ENCODE measurements at places on chromosomes 4 and X. TPM values are rescaled to one million over a fixed set of nuclear protein-coding genes. Genes with fewer than 3 reads are reported as not detected.

DNA sequence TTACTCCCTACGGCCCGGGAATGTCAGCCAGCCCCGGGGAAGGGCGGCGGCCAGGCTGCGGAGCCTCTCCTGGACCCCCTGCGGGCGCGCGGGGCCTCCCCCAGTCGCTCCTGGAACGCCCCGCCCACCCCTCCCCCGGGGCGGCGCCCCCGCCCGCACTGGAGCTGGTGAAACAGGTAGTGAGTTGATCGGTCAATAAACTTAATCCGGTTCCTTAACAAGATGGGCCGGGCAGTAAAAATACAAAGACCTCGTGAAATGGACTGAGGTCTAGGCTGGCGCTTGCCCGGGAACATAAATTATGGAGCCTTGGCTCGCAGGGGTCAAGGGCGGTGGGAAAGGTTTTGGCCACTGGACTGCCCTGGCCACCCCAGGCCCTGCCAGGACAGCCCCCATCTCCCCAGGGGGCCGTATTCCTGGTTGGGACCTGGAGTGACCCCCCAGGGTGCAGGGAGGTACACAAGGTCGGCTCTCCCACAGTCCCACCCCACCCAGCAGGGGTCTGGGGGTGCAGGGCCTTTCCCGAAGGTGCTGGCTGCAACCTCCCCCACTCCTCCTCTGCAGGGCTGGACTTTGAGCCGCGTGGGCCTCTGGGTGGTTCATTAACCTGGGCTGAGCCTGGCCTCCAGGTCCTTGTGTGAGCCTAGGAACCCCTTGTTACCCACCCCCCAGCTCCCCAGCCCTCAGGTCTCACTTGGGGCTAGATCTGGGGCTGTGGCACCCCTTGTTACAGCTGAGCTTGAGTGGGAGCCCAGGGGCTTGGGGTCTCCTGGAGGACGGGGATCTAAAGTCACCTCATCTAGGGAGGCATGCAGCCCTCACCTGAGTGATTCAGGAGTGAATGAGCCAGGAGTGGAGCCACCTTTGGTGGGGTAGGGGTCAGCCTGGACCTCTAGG is 2.5 kb downstream of the FGFR3 start:
- peaks cover 12% of the 10 kb centered on the region for H3K4me1 ChIP-seq
- H3K27me3 ChIP-seq = peaks cover 6% of the 10 kb centered on the region
- peaks cover 2% of the 10 kb centered on the region for H3K36me3 ChIP-seq
- peak overlapping the region; percentile 78 for H3K27ac ChIP-seq

- no peak for DNase-seq
- H3K36me3 ChIP-seq = no peaks in the 10 kb centered on the region
- H3K27me3 ChIP-seq = no peaks in the 10 kb centered on the region
- H3K27ac ChIP-seq = no peak overlapping the region
- no peak overlapping the region for H3K4me3 ChIP-seq
These were observed 38.7 kb downstream of the SGMS2 start for GRCh38 chr4:107863416-107863815.

GRCh38 chrX:130147631-130148030 is 18.0 kb downstream of the AIFM1 start:
- H3K4me1 ChIP-seq = no peaks in the 10 kb centered on the region
- no peak overlapping the region for H3K4me3 ChIP-seq
- H3K27ac ChIP-seq = no peak overlapping the region
- H3K36me3 ChIP-seq = peaks cover 21% of the 10 kb centered on the region

DNA sequence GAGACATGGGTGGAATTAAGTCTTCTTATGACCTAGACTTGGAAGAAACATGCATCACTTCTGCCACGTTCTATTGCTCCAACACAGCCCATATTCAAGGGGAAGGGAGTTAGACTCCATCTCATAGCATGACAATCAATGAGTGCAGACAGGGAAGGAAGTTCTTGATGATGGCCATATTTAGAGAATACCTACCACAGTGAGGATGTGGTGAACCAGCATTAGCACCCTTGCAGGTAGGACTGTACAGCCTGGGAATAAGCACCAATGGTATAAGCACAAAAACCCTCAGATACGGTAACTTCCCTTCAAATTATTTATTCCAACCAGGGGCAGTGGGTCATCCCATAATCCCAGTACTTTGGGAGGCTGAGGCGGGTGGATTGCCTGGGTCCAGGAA is 29.8 kb downstream of the PAGE2 start:
- H3K4me3 ChIP-seq = no peak overlapping the region
- H3K36me3 ChIP-seq = no peaks in the 10 kb centered on the region
- no peak overlapping the region for H3K27ac ChIP-seq
- peaks cover 44% of the 10 kb centered on the region for H3K4me1 ChIP-seq
- no peaks in the 10 kb centered on the region for H3K27me3 ChIP-seq

Gene CHIC2
- total RNA-seq = 15.6 TPM

DNA sequence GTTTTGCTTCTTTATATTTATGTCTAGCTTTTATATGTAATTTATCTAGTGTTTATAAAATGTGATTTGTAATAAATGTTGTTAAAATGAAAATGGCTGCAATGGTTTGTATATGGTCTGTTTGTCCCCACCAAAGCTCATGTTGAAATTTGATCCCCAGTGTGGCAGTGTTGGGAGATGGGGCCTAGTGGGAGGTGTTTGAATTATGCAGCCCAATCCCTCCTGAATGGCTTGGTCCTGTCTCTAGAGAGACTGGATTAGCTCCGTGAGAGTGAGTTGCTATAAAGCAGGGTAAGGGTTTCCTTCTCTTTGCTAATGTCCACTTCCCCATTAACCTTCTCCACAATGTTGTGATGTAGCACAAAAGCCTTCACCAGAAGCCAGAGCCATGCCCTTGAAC is 30.0 kb upstream of the JADE3 start:
- H3K36me3 ChIP-seq = peaks cover 7% of the 10 kb centered on the region
- no peaks in the 10 kb centered on the region for H3K4me1 ChIP-seq

Gene IBSP
- total RNA-seq = not detected

Gene GPR50
- total RNA-seq = 0.64 TPM

Gene RNF4
- total RNA-seq = 49.5 TPM

DNA sequence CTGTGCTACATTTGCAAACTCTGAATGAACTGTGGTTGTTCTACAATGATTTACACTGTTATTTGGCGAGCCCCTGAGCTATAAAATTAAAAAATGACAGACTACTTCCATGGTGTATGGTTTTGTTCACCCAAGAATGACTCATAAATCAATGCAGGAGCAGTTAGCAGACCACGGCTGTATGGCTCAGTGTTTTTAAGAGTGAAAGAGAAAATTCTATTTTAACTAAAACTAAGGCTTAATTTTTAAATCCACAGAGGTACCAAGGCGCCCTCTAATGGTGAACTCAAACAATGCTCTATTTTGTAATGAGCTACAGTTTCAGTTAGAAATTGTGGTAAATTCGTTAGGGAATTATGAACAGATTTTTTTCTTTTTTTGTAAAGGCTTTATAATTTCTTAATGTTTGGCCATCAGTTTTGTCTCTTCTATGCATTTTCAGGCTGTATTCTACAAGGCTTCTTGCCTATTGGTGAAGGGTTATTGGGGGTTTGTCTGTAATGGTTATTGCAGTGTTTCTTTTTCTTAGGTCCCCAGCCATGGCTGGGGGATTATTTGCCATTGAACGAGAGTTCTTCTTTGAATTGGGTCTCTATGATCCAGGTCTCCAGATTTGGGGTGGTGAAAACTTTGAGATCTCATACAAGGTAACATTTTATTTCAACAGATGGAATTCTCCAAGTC is 32.5 kb downstream of the HMGB2 start:
- no peaks in the 10 kb centered on the region for H3K27me3 ChIP-seq
- no peak overlapping the region for H3K27ac ChIP-seq
- H3K4me1 ChIP-seq = peaks cover 11% of the 10 kb centered on the region
- no peak for DNase-seq

DNA sequence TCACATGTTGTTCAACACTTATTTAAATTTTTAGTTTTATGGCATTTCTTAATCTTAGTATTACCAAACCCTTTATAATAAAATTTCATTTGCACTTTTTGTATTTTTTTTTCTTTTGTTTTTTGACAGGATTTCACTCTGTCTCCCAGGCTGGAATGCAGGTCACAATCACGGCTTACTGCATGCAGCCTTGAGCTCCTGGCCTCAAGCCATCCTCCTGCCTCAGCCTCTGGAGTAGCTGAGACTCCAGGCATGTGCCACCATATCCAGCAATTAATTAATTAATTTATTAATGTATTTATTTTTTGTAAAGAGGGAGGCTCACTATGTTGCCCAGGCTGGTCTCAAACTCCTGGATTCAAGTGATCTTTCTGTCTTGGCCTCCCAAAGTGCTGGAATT is 133.4 kb downstream of the ADGRL3 start:
- no peaks in the 10 kb centered on the region for H3K27me3 ChIP-seq
- H3K27ac ChIP-seq = no peak overlapping the region
- no peaks in the 10 kb centered on the region for H3K36me3 ChIP-seq
- H3K4me3 ChIP-seq = no peak overlapping the region
- DNase-seq = no peak

All from progenitor cell of endocrine pancreas (in vitro differentiated cells).